ENCODE measurements at places on chromosomes 3 and 15.

DNA sequence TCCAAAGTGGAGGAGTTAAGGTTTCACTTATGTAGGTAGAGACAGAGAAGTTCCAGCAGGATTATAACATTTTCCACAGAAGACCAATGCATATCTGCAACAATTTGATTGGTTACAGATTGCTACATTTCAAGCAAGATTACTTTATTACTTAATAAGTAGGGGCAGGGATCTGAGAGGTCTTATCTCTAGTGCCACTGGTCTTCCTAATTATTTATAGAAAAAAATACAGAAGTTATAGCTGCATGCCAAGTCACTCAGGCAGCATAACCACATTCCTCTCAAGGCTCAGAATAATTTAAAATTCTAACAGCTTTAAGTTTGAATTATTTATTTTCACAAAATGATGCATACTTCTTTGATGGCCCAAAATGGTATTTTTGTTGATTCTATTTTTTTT is 30.5 kb downstream of the RAD54L2 start:
- H3K4me3 ChIP-seq, result no peak overlapping the region
- peaks cover 15% of the 10 kb centered on the region for H3K4me1 ChIP-seq
- H3K27me3 ChIP-seq, result no peaks in the 10 kb centered on the region
- H3K36me3 ChIP-seq, result peaks cover 20% of the 10 kb centered on the region
- peak overlapping the region; percentile 71 for H3K27ac ChIP-seq

GRCh38 chr3:43010638-43011037 is 31.5 kb downstream of the GASK1A start:
- peaks cover 3% of the 10 kb centered on the region for H3K27me3 ChIP-seq
- H3K36me3 ChIP-seq, result no peaks in the 10 kb centered on the region
- no peak overlapping the region for H3K4me3 ChIP-seq
- no peak for DNase-seq
- H3K27ac ChIP-seq, result no peak overlapping the region

DNA sequence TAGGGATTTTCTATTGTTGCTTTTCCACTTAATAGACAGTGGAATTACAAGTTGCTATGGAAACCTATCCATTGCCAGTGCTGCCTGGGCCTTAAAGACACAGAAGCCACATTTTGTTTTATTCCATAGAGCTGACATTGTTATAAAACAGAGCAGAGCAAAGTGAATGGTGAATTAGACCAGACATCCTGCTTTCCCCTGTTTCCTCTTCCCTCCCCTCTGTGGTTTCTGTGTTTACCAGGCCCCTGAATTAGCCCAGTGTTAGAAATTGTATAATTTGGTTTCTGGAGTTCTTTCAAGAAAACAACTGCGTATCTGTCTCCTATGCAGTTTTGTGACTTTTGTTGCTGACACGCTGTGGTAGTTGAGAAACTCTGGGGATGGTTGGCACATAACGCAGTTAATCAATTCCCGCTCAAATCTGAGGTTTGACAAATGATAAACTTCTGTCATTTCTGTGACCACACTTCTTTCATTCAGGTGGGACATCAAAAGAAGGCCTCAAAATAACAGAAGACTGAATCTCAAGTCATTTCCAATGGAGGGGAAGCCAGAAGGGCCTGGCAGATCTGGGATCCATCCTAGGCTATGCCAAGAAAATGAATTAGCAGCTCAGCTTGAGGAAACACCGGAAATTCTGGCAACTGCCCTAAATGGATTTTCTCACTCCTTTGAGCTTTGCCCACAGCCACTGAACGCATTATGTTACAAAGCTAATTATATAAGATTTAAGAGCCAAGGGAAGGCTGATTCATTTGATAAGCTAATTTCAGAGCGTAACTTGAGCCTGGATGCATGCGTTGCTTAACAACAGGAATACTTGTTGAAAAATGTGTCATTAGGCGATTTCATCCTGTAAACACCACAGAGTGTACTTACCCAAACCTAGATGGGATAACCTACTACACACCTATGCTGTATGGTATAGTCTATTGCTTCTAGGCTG is 46.9 kb downstream of the NR1D2 start:
- H3K27me3 ChIP-seq, result no peaks in the 10 kb centered on the region
- H3K4me1 ChIP-seq, result peaks cover 5% of the 10 kb centered on the region

DNA sequence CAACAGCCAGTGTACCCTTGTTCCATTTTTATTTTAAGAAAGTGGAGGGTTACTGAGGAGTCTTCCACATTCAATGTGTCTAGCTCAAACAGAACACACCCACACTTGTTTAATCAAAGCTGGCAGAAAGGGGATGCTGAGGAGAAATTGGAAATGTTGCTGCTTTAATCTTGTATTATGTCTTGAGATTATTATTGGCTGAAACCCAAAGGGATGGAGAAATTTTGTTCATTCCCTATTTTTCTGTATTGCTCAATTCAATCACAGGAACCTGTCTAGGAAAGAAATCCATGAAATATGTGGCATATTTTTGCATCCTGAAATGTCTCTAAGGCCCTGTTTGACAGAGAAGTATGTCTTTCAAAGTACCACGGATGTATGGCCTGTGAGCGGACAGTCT is 238.0 kb downstream of the MYRIP start:
- H3K4me3 ChIP-seq, result no peak overlapping the region
- H3K27ac ChIP-seq, result no peak overlapping the region
- H3K4me1 ChIP-seq, result no peaks in the 10 kb centered on the region

- peaks cover 7% of the 10 kb centered on the region for H3K4me1 ChIP-seq
- H3K27me3 ChIP-seq, result no peaks in the 10 kb centered on the region
Observed at GRCh38 chr15:51866161-51866560, 36.7 kb downstream of the TMOD3 start.

- peak overlapping the region; percentile 39 for H3K4me3 ChIP-seq
- H3K27ac ChIP-seq, result peak overlapping the region; percentile 67
- H3K27me3 ChIP-seq, result no peaks in the 10 kb centered on the region
- DNase-seq, result no peak
Observed at GRCh38 chr3:195537995-195538394, 5.1 kb downstream of the PPP1R2 start.

GRCh38 chr3:191761906-191762305 is 300.9 kb downstream of the PYDC2 start:
- DNase-seq, result no peak
- peaks cover 7% of the 10 kb centered on the region for H3K27me3 ChIP-seq
- H3K4me3 ChIP-seq, result no peak overlapping the region
- H3K4me1 ChIP-seq, result no peaks in the 10 kb centered on the region

- H3K4me3 ChIP-seq, result no peak overlapping the region
- DNase-seq, result no peak
- H3K27me3 ChIP-seq, result no peaks in the 10 kb centered on the region
- no peak overlapping the region for H3K27ac ChIP-seq
Observed at GRCh38 chr3:40938591-40938990, 260.7 kb upstream of the CTNNB1 start.

GRCh38 chr3:27633224-27633545 is 88.9 kb downstream of the EOMES start:
- DNase-seq, result no peak
- H3K4me1 ChIP-seq, result peaks cover 9% of the 10 kb centered on the region
- H3K36me3 ChIP-seq, result no peaks in the 10 kb centered on the region
- H3K27ac ChIP-seq, result peak overlapping the region; percentile 88

GRCh38 chr3:158465074-158465473 is 105.9 kb upstream of the MLF1 start:
- H3K4me1 ChIP-seq, result no peaks in the 10 kb centered on the region
- H3K27ac ChIP-seq, result no peak overlapping the region
- no peaks in the 10 kb centered on the region for H3K27me3 ChIP-seq

DNA sequence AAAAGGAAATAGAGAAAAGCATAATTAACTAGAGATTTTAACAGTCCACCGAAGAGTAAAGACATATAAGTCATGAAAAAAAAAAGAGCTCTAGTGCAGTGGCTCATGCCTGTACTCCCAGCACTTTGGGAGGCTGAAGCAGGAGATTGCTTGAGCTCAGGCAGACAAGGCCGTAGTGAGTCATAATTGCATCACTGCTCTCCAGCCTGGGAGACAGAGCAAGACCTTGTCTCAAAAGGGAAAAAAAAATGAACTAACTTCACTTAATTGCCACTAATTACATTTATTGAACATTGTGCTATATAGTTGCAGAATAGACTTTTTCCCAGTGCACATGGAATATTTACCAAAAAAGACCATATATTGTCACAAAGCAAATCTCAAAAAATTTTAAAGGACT is 221.8 kb downstream of the CBLB start:
- H3K4me3 ChIP-seq, result no peak overlapping the region
- H3K27ac ChIP-seq, result no peak overlapping the region
- DNase-seq, result no peak
- no peaks in the 10 kb centered on the region for H3K27me3 ChIP-seq
- no peaks in the 10 kb centered on the region for H3K36me3 ChIP-seq

DNA sequence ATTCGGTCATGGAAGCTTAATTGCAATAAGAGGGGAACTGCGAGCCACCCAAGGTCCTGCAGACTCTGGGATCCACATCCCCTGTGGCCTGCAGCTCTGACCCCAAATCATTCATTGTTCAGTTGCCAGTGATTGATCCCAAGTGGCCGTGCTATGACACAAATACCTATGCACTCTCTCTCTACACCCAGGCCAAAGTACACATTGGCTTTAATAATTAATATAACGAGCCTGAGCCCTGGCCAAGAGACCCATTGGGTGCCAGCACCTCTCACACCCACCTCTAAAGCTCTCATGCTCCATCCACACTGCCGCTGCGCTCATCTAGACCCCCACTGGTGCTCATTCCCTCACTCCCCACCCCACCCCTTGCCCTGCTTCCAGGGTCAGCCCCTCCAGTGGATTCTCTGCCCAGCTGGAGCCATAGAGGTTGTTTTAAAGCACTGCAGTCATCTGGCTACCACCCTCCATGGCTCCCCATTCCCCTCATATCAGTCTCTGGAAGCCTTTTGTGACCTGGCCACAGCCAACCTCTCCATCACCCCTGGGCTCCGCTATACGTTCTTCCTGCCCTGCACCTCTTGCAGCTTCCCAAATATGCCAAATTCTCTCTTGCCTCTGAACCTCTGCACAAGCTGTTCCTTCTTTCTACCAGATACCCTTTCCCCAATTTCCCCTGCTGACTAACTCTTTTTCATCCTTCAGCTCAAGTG is 37.7 kb upstream of the SLC6A6 start:
- H3K4me1 ChIP-seq, result no peaks in the 10 kb centered on the region
- peaks cover 14% of the 10 kb centered on the region for H3K27me3 ChIP-seq
- no peak overlapping the region for H3K4me3 ChIP-seq
- H3K27ac ChIP-seq, result no peak overlapping the region
- DNase-seq, result no peak

All from memory B cell (primary cell).